ENCODE measurements at places on chromosomes 3 and 15.

DNA sequence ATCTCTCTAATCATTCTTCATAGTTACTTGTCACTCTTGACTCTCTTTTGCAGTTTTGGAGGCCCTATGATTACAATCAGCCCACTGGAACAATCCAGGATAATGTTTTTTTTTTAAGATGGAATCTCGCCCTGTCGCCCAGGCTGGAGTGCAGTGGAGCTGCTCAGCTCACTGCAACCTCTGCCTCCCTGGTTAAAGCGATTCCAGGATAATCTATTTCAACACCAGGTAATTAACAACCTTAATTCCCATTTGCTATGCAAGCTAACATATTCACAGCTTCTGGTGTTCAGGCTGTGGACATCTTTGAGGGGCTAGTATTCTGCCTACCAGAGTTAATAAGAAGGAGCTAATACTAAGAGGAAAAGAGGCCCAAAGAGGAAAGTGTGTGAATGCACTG lies 1.1 kb upstream of the BLOC1S6 start:
- no peak for DNase-seq

DNA sequence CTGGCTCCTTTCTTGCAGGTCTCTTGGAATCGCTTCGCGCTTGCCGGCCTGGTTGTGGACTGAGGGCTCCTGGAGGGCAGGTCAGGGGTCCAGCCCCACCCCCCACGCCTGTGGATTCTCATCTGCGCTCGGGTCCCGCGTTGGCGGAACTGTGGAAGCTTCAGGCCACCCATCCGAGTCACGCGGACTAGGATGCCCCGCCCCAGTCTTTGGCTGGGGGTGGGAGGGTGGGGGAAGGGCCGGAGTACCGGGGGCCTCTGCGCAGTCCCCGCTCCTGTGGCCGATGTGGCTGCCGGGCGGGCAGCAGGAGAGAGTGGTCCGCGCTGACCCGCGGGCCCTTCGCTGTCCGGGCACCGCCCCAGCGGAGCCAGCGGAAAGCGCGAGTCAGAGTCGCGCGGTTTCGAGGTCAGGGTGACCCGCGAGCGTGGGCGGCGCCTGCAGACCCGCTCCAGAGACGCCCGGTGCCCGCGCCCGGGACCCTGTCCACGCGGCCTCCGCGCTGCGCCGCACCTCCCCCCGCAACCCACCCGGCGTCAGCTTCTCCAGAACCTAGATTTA lies 114.2 kb downstream of the KLF13 start:
- peak; percentile 83 for DNase-seq

- DNase-seq, result peak; percentile 30
These were observed 10.8 kb downstream of the IP6K1 start for GRCh38 chr3:49775538-49775937.

DNA sequence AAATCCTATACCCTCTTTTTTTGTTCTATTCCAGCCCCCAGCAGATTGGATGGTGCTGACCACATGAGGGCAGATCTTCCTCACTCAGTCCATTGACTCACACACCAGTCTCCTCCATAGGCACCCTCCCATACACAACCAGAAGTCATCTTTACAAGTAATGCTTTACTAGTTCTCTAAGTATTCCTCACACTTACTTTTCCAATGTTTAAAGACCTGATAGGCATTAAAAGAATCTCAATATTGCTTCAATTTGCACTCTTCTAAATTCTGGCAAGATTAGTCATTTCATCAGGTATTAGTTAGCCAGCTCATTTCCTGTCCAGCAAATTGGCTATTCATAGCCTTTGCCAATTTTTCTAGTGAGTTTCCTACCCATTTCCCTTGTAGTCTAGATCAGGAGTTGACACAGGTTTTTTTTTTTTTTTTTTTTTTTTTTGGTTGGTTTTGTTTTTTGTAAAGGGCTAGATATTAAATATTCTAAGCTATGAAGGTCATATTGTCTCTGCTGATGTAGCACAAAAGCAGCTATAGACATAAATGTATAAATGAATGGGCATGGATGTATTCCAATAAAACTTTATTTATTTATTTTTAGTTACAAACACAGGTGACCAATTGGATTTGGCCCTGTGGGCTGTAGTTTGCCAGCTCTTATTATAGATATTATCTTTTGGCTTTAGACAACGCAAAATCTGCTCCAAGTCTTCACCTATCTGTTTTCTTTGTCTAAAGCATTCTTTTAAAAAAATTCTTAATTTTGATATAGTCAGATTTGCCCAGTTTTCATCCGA lies 76.1 kb downstream of the ABHD5 start:
- no peak for DNase-seq

- no peak for DNase-seq
These were observed 1034.4 kb downstream of the TUSC7 start for GRCh38 chr3:117743993-117744392.

- DNase-seq, result no peak
These were observed 69.7 kb downstream of the PRTG start for GRCh38 chr15:55673287-55673686.

GRCh38 chr3:196073255-196073753 lies 8.6 kb downstream of the TFRC start:
- DNase-seq, result peak; percentile 50

DNA sequence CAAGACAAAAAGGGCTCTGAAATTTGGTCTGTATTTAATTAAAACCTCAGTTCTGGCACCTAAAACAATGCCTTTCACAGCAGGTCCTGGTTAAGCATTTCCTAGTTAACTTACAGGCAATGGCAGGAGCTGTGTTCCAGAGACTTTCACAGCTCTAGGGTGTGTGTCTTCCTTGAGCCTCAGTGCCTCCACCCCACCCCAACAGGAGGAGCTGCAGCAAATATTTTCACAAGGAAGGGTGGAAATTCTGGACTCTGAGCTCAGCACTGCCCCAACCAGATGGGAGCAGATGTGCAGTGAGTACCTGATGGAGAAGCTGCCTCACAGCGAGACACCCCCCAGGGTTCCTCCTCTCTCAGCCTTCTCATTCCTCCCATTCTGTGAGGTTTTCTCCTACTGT lies 106.3 kb upstream of the SPATA12 start:
- no peak for DNase-seq

DNA sequence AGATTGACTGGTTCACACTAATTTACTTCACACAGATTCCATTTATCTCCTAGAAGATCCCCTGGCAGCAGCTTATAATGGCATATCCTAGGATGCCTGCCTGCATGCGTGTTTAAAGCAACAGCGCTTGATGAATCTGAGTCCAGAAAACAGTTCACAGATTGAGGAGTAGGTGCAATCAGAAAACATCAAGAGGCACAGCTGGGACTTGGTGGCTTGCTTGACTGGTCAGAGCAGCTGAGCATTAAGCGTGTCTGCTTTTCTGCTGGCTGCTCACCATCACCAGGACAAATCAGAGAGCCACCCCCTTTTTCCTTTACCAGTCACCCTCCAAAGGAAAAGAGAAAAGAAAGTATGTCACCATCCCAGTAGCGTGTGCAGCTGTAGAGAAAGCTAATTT lies 223.6 kb downstream of the WDR72 start:
- no peak for DNase-seq

- no peak for DNase-seq
These were observed 26.6 kb downstream of the SLC28A1 start for GRCh38 chr15:84910928-84911623.

GRCh38 chr3:187013159-187013716 lies 82.9 kb downstream of the ST6GAL1 start:
- no peak for DNase-seq

GRCh38 chr3:149395107-149396089 lies 17.9 kb upstream of the TM4SF1 start:
- DNase-seq, result no peak

- no peak for DNase-seq
These were observed 7.8 kb downstream of the GLDN start for GRCh38 chr15:51349156-51349844.

- DNase-seq, result peak; percentile 43
These were observed 133.3 kb downstream of the RPLP1 start for GRCh38 chr15:69585937-69586336.

DNA sequence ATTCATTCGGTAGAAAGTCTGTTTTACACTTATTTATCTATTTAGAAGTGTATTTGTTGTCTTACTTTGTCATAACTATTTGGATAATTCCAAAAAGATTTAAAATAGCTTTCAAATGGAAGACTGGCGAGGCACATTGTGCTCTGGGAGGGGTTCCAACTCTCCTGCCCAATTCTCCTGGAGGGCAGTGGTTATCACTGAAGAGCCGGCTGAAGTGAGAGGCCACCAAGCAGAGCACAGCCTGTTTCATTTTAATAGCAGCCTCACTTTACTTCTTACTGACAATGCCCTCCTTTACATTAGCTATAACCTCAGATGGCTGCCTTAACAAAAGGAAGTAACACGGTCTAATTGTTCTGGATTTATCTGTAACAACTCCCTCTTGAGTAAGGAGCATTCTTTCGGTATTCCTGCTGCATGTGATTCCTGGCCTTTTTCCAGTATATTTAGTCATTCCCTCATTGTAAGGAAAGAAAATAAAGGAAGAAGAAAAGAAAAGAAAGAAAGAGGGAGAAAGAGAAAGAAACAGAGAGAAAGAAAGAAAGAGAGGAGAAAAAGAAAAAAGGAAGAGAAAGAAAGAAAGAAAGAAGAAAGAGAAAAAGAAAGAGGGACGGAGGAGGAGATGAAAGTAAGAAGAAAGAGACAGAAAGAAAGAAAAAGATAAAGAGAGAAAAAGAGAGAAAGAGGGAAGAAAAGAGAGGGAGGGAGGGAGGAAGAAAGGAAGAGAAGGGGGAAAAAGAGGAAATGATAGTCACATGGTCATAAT lies 339.8 kb upstream of the WNT5A start:
- DNase-seq, result no peak

- no peak for DNase-seq
These were observed 34.9 kb upstream of the TIMP4 start for GRCh38 chr3:12193485-12194165.

GRCh38 chr15:77483425-77484140 lies 62.9 kb downstream of the HMG20A start:
- no peak for DNase-seq

- no peak for DNase-seq
These were observed 71.7 kb downstream of the ANKRD28 start for GRCh38 chr3:15726043-15726442.

- no peak for DNase-seq
These were observed 70.4 kb downstream of the RGMA start for GRCh38 chr15:93018574-93018973.

DNA sequence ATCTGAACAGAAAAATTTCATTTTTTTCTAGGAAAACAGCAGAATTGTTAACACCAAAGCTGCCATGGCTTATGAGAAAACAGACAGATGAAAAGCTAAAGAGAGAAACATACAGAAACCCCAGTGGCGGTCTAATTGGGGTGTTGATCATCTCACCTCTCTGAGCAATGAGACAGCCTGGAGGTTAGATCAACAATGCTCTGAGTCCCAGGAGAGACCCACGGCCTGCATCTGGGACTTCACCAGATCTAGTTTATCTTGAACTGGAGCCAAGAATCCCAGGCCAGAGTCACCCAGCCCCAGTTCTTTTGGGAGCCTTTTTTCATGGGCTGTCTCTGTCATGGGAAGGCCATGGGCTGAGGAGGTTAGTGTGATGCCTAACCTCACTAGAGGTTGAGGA lies 3.5 kb upstream of the GALNT15 start:
- DNase-seq, result no peak

DNA sequence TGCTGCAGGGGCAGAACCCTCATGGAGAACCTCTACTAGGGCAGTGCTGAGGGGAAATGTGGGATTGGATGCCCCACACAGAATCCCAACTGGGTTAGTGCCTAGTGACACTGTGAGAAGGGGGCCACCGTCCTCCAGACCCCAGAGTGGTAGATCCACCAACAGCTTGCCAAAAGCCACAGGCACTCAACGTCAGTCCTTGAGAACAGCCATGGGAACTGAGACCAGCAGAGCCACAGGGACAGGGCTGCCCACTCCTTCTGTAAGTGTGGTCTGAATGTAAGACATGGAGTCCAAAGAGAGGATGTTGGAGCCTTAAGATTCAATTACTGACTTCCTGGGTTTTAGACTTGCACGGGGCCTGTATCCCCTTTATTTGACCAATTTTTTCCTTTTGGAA lies 1451.5 kb downstream of the SI start:
- DNase-seq, result no peak

GRCh38 chr3:187456250-187456649 lies 88.1 kb downstream of the RTP4 start:
- no peak for DNase-seq

Measured in upper lobe of right lung (tissue), 1 donor.